Femur (tissue), 1 donor: ENCODE measurements at places on chromosomes 4 and X.

GRCh38 chrX:150052226-150052625 is 113.9 kb upstream of the EOLA2 start:
- DNase-seq: no peak

GRCh38 chr4:41303372-41304118 is 46.8 kb downstream of the UCHL1 start:
- DNase-seq: no peak

GRCh38 chrX:44003975-44004374 is 30.8 kb upstream of the NDP start:
- no peak for DNase-seq

DNA sequence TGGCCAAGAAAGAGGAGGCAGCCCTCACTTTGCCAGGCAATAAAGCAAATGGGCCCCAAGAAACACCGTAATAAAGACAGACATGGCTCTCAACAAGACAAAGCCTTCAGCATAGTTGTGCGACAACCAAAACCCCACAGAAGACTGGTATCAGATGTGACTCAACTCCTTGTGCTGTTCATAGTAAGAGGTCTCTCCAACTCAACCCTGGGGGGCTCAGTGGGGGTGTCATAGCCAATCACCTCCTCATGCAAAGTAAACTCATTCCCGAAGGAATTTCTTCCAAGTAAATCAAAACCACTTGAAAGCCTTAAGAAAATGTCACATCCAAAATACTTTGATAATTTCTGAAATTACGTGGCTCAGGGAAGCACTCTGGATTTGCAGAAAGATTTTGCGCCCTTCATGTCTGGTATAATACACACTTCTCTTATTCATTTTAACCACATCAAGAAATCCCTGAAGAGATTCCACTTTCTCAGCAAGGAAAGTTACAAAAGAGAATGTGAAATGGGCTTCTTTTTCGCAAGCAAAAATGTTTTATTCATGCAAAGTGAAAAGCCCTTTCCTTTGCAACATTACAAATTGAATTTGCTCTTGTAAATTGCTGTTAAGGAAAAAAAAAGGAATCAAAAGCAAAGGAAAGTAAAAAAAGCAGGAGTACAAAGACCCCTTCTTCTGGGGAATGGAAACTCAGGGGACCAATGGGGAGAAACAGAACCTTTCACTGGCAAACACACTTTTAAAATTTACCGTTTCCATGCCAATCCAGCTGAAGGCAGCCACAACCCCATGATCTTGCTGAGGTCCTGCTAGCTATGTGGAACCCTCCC is 137.4 kb downstream of the NSUN7 start:
- DNase-seq: no peak

DNA sequence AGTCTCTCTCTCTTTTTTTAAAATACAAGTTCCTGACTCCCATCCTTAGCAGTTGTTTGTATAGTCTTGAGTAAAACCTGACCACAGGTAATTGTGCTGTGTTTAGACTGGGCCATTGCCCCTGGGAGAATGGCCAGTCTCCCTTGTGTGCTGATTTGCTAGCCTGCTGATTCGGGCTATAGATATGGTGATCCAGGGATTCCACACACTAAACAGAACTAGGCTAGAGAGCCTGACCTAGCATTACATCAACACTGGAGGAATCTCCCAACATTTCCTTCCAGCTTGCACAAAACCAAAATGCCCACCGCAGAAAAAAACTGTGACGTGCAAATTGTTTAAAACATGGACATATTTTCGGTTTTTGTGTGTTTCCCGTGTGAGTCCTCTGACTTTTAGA is 5.1 kb downstream of the UPRT start:
- DNase-seq: no peak

- DNase-seq: no peak
Measured at GRCh38 chrX:39682778-39683177, 415.0 kb downstream of the BCOR start.

GRCh38 chr4:70299643-70300042 is 35.1 kb upstream of the CABS1 start:
- no peak for DNase-seq

DNA sequence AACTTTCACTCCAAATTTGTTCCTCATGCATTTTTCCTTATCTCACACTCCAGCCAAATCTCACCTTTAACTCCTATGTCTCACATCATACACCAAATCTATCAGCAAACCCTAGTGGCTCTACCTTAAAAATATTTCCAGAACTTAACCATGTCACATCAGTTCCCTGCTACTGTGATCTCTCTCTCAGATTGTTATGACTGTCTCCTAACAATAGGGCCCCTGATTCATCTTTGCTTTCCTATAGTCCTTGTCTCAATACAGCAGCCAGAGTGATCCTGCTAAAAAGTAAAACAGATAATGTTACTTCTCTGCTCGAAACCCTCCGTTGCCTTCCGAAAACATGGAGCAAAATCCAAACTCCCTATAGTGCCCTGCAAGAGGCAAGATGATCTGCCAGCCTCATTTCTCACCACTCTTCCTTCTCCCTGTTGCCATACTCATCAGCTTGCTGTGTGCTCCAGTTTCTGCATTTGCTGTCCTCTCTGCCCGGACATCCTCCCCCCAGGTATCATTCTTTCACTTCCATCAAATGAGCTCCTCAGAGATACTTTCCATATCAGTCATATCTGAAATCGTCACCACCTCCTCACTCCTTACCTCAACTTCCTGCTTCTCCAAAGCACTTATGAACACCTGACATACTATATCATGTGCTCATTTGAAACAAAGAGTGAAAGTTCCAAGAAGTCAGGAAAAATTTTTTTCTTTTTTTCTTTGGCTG is 293.4 kb upstream of the NR3C2 start:
- DNase-seq: no peak

DNA sequence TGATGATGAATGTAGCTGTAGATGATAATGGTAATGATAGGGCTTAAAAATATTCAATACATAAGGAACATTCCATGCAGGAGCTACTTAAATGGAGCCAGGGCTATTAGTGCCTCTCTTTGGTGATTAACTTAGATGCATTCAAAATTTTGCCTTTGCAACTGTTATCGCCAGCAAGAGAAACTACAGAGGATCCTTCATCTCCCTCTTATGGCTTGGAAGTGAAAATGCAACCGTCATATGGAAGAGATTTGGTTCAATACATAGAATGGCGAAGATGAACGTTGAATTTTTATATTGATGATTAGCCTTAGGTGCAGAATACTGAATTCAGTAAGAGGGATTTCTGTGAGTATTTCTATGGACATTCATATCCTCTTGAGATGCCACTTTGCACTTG is 134.5 kb upstream of the NLGN4X start:
- DNase-seq: no peak

GRCh38 chr4:25953740-25954139 is 39.7 kb downstream of the SMIM20 start:
- no peak for DNase-seq

- DNase-seq: no peak
Measured at GRCh38 chr4:53371843-53372521, 5.5 kb upstream of the FIP1L1 start.

DNA sequence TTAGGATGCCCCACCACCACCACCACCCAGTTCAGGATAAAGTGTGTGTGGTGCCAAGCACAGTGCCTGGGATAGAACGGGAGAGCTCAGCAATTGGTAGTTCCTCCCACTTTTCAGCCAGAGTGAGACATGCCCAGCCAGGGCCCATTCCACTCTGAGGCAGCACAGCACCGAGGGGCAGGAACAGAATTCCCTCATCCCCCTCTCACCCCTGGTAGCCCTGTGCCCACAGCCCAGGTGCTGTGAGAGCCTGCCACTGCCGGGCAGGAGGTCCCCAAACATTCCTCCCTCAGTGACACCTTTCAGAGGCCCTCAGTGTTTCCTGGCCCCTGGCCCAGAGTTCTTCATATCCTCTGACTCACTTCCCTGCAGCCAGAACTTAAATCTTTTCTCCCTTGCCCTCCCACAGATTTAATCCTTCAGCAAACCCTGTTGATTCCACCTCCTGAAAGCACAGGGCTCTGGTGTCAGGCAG is 8.1 kb downstream of the RIPPLY1 start:
- DNase-seq: peak; percentile 41

DNA sequence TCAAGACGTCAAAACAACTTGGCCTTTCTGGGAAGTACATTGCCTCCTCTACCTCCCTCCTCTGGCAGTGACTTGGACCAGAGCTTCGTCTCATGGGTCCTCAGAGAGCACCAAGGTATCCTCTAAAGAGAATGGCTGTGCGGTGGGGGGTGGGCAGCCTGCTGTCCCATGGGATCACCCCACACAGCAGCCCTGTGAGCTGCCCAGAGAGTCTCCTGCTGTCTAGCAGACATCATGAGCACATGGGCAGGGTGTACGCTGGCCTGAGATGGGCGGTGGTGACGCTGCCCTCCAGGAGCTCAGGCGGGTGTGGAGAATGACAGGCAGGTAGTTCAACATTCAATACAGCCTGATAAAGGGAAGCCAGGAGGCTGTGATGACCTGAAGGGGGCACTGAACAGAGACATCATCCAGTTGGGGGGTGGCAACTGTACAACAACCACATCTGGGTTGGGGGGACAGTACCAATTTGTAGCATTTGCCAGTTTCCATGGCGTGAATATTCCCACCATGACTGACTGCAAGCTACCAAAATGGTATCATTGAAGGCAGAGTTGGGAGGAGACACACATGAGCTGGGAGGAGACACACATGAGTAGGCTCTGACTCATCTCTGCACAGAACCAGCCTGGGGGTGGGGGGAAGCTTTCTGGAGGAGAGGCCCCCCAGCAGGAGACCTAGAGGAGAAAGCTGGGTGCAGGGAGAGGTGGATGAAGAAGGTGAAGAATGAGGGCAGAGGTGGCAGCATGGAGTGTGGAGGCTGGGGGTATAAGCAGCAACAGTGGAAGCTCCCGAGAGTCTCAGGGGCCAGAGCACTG is 35.9 kb downstream of the C4orf50 start:
- DNase-seq: no peak

DNA sequence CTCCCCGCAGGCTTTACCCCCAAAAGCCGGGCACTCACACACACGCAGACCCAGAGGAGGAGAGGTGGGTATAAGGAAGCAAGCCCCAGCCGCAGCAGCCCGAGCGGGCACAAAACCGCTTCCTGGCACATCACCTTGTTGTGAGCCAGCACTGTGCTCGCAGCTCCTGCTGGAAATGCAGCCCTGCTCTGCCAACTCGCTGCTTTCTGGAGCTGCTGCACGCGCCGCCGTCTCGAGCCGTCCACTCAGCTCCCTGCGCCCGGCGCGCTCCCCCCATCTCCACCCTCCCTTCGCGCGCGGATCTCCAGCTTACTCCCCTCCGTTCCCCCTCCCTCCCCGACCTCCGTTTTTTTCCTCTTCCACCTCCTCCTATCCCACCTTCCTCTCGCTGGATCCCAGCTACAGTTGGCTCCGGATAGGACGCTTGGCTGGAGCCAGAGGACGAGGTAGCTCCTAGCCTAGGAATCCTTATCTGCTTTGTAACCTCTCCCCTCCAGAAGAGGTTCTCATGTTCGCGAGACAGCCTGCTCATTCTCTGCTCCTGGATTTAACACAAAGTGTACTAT is at the start of gene SPOCK3:
Gene SPOCK3, minus strand, starts transcription at position 179 of the 566 bp plus-strand sequence.
- DNase-seq: peak; percentile 62

GRCh38 chrX:81202943-81203342 is 1.0 kb downstream of the SH3BGRL start:
- DNase-seq: no peak

- DNase-seq: no peak
Measured at GRCh38 chrX:11531226-11531625, 134.5 kb downstream of the ARHGAP6 start.

DNA sequence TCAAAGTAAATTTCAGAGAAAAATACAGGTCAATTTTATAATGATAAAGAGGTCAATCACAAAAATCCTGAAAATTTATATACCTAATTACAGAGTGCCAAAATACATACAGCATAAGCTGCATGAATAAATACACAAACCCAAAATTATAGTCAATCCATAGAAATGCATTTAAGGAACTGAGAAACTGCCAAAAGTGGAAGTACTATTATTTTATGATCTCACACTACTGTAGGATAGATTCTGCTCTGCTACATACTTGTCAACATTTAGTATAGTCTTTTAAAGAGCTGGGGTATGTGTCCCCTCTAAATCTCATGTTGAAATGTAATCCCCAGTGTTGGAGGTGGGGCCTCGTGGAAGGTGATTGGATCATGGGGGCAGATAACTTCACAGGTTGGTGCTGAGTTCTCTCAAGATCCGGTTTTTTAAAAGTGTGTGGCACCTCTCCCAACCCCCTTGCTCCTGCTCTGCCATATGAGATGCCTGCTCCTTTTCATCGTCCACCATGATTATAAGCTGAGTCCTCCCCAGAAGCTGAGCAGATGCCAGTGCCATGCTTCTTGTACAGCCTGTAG is 31.8 kb downstream of the CHIC2 start:
- no peak for DNase-seq

- peak; percentile 50 for DNase-seq
Measured at GRCh38 chr4:8402181-8402597, 38.3 kb downstream of the ACOX3 start.

GRCh38 chr4:53608242-53608641 is 17.0 kb upstream of the LNX1 start:
- no peak for DNase-seq

DNA sequence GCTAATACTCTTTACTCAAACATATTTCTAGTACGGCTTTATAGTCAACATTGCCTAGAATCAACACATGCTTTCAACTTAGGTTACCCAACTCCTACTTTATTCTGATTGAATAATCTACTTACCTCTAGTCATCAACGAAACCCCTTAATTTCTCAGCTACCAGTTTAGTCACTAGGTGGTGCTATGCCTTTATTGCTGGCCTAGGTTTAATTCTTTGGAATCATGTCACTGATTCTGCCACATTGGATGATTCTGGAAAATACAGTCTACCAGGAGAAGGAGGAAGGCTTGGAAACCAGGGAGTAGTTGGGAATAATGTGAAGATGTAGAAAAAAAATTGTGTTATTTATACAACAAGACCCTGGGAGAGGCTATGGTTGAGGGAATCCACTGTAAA is 167.7 kb downstream of the DCAF12L2 start:
- DNase-seq: no peak

DNA sequence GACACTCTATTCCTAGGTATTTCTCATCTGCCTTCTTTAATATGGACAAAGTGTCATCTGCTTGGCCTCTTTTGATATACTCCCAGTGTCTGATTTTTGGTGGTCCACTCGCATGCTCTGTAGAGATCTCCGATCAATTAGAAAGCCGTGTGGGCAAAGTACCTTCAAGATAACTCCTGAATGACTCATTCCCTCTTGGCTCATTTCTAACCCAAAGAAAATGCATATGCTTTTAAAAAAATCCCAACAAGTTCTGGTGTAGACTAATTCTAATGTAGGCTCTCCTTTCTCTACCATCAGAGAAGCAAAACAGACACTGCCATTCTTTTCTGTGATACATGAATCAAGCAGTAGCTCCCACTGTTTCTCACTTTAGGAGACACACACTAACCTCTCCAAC is 714.9 kb upstream of the ADGRL3 start:
- no peak for DNase-seq
